Mesendoderm (in vitro differentiated cells): ENCODE measurements at places on chromosomes 7 and 10.

- DNase-seq, result no peak
These were observed 8.4 kb upstream of the LRRC61 start for GRCh38 chr7:150314639-150315239.

GRCh38 chr10:67114945-67115344 is 189.1 kb downstream of the LRRTM3 start:
- no peak for DNase-seq

DNA sequence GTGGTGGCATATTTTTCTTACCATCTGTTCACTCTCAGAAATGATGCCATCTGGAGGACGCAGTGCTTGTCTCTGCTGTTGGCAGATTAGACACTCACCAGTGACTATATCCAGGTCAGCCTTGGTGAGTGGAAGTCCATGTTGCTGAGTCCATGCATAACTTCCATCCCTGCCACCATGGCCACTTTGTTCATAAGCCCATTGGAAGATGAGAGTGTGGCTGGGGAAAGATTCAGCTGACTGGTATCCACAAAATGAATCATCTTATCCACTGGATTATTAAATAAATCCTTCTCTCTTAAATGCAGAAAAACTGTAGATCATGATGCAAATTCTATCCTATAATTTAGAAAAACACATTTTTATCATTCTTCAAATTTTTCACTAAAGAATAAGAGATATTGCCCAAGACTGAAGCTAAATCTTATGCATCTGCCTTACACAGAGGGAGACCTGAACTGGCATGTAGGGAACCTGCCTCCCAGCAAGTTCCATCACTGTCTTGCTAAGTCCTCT is 726.9 kb downstream of the TNS3 start:
- no peak for DNase-seq

- DNase-seq, result no peak
These were observed 108.8 kb downstream of the ABCA13 start for GRCh38 chr7:48280100-48280499.

GRCh38 chr10:43647576-43647975 is 1.1 kb downstream of the ZNF32 start:
- no peak for DNase-seq

DNA sequence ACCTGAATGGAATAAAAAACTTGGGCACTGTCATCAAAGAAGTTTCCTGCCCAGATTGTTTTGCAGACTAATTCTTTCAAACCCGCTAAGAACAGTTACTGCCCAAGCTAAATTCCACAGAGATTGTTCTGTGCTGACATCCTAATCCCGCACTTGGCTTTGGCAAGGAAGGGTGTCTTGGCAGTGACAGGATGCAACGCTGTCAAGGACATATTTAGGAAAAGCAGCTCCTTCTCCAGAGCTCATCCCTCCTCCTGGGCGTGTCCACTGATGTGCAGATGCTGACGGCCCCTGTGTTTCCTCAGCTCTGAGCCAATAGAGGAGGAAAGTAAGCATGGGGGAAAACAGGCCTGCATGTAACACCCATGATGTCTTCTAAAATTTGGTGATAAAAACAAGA is 74.2 kb downstream of the EEPD1 start:
- DNase-seq, result no peak

DNA sequence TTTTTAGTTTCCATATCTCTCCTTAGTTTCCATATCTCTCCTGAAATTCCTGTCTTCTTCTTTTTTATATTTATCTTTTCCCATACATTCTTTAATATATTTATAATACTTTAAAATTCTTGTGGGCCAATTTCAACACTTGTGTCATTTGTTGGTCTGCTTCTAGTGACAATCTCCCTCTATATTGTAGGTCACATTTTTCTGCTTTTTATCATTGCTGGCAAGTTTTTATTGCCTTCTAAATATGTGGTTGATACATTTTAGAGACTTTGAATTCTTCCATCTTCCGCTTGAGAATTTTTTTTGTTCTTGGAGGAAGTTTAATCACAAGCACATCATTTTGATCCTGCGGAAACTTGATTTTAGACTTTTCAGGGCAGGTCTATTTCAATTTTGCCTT is 26.0 kb upstream of the OPN4 start:
- DNase-seq, result no peak

DNA sequence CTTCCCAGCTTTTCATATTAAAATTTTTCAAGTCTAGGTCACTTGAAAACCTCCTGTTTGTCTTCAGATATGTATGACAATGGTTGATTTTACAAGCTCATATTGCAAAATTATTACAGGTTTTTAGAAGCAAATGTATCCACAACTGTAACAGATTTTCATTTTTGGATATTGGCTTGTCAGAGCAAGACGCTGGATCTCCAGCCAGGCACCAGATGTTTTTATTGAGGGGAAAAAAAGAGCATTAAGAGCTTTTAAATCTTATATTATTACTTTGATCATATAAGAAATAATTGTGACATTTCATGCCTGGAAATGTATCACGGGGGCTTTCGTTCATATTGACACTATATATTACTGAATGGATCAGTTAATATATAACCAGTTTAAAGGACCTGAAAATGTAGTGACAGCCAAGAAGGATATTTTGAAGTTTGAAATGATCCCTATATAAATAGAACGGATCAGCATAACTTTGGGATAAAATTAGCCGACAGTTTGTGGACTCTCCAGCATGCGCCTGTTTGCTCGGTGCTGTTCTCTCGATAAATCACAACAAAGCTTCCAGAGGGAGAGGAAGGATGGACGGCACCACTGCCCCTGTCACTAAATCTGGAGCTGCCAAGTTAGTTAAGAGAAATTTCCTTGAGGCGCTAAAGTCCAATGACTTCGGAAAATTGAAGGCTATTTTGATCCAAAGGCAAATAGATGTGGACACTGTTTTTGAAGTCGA is at the start of gene ASB4:
ASB4 (plus strand) TSS at position 553 of the 733 bp plus-strand sequence; CDS start at position 582, 29 bp downstream.
- DNase-seq, result no peak

- no peak for DNase-seq
These were observed 155.2 kb upstream of the GNAI1 start for GRCh38 chr7:79979437-79979836.

DNA sequence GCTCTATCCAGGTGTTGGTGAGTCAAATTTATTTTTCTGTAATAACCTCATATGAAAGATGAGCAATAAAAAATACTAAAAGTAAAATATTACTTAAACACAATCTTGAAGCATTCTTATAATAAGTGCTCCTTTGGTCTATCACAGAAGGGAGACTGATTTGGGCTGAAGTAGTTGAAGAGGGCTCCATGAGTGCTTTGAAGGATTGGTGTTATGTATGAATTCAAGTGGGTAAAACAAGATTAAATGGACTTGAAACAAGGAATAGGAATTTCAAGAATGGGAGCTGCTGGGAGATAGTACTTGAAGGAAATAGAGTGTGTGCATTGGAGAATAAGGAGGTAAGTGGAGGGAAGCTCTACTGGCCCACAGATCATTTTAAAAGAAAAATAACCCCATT is 7.3 kb upstream of the OR2A2 start:
- peak; percentile 2 for DNase-seq

- DNase-seq, result no peak
These were observed 634 bp upstream of the HOXA7 start for GRCh38 chr7:27156916-27157701.

- DNase-seq, result no peak
These were observed 116.0 kb downstream of the BUB3 start for GRCh38 chr10:123270221-123270620.

- no peak for DNase-seq
These were observed 152.8 kb upstream of the LRRN3 start for GRCh38 chr7:110938165-110938564.

- no peak for DNase-seq
These were observed 1.8 kb downstream of the STAM start for GRCh38 chr10:17645621-17646345.

- DNase-seq, result no peak
These were observed 53.1 kb upstream of the UCN3 start for GRCh38 chr10:5311617-5312016.

- peak; percentile 86 for DNase-seq
These were observed 41.3 kb downstream of the CCDC6 start for GRCh38 chr10:59865101-59865500.
